COR-L47 (cell line): ENCODE measurements at places on chromosomes 7 and 10.

DNA sequence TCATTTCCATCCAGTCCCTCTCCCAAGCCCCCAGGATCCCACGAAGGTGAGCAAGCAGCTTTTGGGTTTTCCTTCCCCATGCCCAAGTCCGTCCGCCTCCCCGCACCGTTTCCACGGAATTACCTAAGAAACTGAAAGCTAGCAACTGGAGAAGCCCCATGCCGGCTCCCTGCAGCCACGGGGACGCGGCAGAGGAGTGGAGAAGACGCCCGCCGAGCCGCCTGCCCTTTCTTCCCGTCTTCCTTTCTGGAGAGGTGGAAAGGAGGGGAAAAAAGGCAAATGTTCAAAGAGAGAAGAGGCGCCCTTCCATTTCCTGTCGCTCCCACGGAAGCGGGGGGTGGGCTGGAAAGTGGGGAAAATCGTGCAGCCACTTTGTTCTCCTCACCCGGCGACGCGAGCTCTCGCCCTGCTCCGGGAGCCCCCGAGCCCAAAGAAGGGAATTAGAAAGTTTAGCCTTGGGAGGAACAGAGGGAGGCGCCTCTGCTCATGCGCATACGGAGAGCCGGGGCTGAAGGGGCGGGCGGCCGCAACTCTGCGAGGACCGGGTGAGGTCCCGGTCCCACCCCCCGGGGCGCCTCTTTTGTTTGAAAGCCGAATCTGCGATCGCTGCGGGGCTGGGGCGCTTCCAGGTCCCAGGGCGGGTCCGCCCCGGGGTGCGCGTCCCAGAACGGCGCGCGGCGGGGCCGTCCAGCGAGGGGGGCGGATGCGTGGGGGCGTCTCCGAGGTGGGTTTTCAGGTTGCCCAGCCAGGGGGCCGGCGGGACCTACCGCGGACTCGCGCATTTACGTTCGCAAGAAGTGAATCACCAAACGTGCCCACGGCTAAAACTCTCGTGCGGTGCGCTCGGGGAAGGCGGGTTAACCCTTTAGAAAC lies at the start of gene LAMB1:
Gene LAMB1, minus strand, starts transcription at position 436 of the 873 bp plus-strand sequence. Its CDS starts 276 bp downstream, at position 160.
- DNase-seq = peak; percentile 65

DNA sequence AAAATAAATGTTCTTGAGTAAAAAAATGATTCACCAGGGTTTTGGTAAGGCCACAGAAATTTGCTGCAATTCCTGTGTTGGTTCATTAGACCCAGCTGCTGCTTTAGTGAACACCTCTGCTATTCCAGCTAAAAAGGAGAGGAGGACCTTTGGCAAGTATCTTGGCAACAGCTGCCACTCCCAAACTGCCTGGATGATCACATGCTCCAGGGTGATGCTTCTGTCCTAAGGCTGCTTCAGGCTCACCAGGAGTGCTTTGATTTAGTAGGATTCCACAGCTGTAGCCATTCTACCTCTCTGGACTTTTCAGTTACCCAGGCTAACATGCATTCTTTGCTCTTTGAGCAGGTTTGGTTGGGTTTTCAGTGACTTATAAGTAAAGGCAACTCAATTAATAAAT lies 82.6 kb upstream of the NPVF start:
- DNase-seq = no peak

DNA sequence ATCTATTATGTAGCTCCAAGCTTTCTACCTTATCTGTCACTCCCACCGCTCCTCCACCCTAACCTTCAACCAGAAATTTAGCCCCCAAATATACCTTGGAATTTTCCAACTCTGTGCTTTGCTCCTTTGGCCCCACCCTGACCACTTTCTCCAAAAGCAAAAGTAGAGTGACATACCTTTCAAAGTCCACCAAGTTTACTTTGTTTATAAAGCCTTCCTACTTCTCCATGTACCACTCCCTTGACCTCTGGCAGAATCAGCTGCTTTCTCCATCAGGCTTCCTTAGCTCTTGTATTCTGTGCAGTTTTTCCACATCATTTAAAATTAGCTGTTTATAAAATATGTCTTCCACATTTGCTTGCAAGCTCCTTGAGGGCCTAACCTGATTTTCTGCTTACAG lies 40.9 kb upstream of the RSBN1L start:
- no peak for DNase-seq

DNA sequence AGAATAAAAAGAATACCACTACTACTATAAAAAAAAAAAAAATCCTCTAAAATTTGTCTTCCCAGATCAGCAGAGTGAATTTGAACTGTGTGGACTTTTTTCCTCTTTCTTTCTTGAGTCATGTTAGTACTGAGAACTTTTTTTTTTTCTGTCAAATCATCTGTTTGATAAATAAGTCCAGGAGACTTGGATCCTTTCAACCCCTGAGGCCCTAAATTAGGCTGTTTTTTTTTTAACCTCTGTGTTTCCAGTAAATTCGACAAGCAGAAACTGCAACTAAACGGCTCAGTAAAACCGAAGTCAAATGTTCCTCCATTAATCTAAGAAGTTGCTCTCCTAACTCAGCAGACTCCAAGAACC lies 2.7 kb downstream of the MAP3K8 start:
- DNase-seq = no peak

- DNase-seq = no peak
Observed at GRCh38 chr10:77881636-77882035, 44.9 kb downstream of the DLG5 start.

GRCh38 chr7:110358028-110358427 lies 732.9 kb upstream of the LRRN3 start:
- no peak for DNase-seq

GRCh38 chr10:2005546-2005945 lies 268.2 kb upstream of the ADARB2 start:
- DNase-seq = no peak

GRCh38 chr7:150668472-150668911 lies 17.0 kb upstream of the GIMAP2 start:
- DNase-seq = no peak
